ENCODE measurements at places on chromosomes 7 and 10. TPM values are rescaled to one million over a fixed set of nuclear protein-coding genes. Genes with fewer than 3 reads are reported as not detected.

DNA sequence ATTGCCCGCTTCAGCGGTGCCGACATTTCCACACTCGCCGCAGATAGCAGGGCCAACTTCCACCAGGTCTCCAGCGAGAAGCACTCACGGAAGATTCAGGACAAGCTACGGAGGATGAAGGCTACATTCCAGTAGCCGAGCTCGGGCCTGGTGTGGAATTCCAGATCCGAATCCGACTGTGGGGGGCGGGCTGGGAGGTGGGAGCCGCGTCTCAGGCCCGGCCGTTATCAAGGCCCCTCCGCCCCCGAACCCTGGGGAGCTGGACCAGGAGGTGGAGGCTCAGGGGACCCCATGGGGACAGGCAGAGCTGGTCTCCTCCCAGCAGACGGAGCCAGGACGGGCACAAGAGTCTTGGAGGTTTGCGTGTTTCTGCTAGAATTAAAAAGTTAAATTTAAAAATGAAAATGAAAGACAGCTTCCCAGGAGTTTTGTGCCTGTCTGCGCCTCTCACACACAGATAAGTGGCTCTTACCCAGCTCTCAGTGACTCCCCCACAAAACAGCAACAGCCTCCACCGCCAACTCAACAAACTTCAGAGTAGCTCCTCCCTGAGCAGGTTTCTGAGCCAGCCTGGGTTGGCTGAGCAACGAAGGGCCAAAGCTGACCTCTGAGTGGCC is 5.2 kb upstream of the UTF1 start:
- DNase-seq = no peak

- DNase-seq = no peak
Observed at GRCh38 chr10:3723766-3724165, 61.2 kb downstream of the KLF6 start.

DNA sequence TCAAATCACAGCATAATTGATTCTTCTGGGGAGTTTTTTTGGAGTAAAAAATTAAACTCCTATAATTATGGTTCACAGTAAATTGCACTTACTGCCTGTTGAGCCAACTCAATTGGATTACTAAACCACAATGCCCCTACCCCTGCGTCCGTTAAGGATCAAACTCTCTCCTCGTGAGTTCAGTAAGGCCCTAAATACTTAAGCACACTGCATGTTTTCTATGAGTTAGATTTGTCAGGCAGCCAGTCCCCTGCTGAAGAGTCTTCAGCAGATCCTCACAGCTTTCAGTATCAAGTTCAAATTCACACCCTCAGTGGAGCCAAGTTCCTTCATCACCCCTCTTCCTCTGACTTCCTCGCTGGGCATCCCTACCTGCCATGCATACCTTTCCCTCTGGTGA is 275.0 kb upstream of the BMPER start:
- no peak for DNase-seq

FOXP2 gene
- total RNA-seq = not detected
